SK-N-DZ (cell line): ENCODE measurements at places on chromosomes 5 and 9.
A peak's percentile ranks its signal among the peaks of the same experiment; 100 is the strongest.

GRCh38 chr5:106454651-106455415 is 1215.9 kb downstream of the EFNA5 start:
- DNase-seq: peak; percentile 15

DNA sequence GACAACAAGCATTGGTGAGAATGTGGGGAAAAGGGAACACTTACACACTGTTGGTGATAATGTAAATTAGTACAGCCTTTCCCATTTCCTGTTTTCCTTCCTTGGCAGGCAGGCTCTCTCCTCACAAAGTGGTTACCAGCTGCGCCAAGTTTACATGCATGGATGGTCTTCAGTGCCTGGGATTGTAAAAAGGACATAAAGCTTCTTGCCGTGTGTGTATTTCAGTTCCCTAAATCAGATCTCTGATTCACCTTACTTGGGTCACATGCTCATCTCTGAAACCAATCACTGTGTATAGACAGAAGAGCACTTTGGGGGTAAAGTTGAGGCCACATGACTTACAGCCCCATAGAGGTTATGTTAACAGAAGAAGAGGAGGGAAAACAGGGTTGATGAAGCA is 92.8 kb downstream of the CAVIN4 start:
- DNase-seq: no peak

GRCh38 chr5:157356576-157356975 is 90.7 kb downstream of the CYFIP2 start:
- no peak for DNase-seq

DNA sequence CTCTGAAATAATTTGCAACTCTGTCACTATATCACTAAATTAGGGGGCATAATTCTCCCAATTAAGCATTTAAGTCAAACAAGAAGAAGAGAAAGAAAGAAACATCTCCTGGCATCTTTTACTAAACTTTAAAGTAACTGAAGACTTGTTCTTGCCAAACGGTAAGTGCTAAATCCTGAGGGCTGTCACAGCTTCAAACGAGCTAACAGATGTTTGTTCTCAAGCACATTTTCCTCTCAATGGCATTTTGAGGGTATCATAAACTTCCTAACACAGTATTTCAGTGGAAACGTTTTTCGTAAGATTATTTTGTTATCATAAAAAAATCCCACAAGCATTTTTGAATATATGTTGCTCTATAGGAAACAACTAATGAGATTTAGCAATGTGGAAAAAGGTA is 169.5 kb upstream of the TAS2R1 start:
- no peak for DNase-seq
